ENCODE measurements at places on chromosomes 1 and 21. TPM values are rescaled to one million over a fixed set of nuclear protein-coding genes. Genes with fewer than 3 reads are reported as not detected.

- H3K4me3 ChIP-seq: no peak overlapping the region
- H3K4me1 ChIP-seq: peaks cover 19% of the 10 kb centered on the region
- H3K27me3 ChIP-seq: no peaks in the 10 kb centered on the region
- H3K36me3 ChIP-seq: no peaks in the 10 kb centered on the region
Observed at GRCh38 chr1:16178596-16179497, 23.0 kb upstream of the EPHA2 start.

GRCh38 chr1:17857996-17858395 is 102.9 kb downstream of the ACTL8 start:
- no peak overlapping the region for H3K4me3 ChIP-seq
- DNase-seq: no peak
- H3K27me3 ChIP-seq: peaks cover 55% of the 10 kb centered on the region
- H3K36me3 ChIP-seq: no peaks in the 10 kb centered on the region

DNA sequence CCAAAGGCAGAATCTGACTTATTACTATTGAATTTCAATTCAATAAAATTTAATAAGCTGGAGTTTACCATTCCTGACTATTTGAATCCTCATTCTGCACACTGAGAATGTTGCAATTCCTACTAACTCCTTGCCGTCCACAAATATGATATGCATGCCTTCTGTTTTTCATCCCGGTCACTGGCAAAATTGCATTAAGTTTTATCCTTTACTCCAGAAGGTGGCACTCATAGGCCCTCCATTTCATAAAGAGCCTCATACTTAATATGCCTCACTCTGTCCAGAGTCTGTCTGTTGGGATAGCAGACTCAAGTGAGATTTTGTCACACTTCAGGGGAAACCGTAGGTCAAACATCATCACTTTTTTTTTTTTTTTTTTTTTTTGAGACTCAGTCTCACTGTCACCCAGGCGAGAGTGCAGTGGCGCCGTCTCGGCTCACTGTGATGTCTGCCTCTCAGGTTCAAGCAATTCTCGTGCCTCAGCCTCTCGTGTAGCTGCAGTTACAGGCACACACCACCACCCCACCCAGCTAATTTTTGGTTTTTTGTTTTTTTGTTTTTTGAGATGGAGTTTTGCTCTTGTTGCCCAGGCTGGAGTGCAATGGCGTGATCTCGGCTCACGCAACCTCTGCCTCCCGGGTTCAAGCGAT is 27.3 kb downstream of the F11R start:
- H3K4me1 ChIP-seq: peaks cover 37% of the 10 kb centered on the region
- no peak overlapping the region for H3K27ac ChIP-seq
- H3K4me3 ChIP-seq: no peak overlapping the region
- H3K36me3 ChIP-seq: peaks cover 5% of the 10 kb centered on the region

GRCh38 chr1:41427916-41428737 is 56.4 kb downstream of the EDN2 start:
- no peaks in the 10 kb centered on the region for H3K27me3 ChIP-seq
- no peak overlapping the region for H3K4me3 ChIP-seq
- DNase-seq: no peak
- no peak overlapping the region for H3K27ac ChIP-seq
- H3K4me1 ChIP-seq: peaks cover 64% of the 10 kb centered on the region

GRCh38 chr1:72285074-72285425 is 2.7 kb upstream of the NEGR1 start:
- DNase-seq: no peak
- H3K27ac ChIP-seq: no peak overlapping the region
- H3K4me1 ChIP-seq: peaks cover 40% of the 10 kb centered on the region
- peak overlapping the region; percentile 71 for H3K4me3 ChIP-seq
- no peaks in the 10 kb centered on the region for H3K36me3 ChIP-seq

- H3K4me3 ChIP-seq: no peak overlapping the region
- no peaks in the 10 kb centered on the region for H3K27me3 ChIP-seq
- peaks cover 4% of the 10 kb centered on the region for H3K4me1 ChIP-seq
- no peaks in the 10 kb centered on the region for H3K36me3 ChIP-seq
- no peak for DNase-seq
Observed at GRCh38 chr1:221011145-221011544, 131.9 kb downstream of the HLX start.

DNA sequence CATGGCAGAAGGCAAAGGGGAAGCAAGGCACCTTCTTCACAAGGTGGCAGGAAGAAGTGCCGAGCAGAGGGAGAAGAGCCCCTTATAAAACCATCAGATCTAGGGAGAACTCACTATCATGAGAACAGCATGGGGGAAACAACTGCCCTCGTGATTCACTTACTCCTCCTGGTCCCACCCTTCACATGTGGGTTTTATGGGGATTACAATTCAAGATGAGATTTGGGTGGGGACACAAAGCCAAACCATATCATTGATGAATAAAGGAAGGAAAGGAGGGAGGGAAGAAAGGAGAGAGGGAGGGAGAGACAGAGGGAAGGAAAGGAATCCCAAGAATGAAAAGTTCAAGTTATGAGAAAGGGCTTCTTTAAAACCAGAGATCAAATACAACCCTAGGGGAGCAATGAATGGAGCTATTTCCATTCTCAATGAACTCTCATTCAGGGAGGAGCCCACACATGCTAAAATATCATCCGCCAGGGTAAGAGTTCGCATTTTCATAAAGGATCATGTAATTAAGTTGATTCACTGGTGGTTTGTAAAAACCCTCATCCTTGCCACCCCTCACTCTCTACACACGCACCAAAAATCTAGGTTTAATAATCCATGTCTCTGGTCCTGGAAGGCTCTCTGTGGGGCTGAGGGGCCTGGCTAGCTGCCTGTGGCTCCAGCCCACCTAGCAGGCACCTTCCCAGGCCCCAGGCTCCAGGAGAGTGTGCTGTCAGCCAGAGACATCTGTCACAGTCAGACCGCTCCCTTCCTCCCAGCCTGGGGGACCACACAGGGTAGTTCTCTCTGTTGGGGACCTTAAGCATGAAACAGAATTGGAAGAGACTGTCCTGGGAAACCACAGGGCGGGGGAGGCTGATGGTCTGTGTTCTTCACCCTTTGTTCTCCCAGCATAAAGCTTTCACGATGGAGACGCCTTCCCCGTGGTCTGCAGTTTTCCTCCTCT is 94.0 kb downstream of the CCDC185 start:
- H3K27me3 ChIP-seq: peaks cover 22% of the 10 kb centered on the region
- no peak overlapping the region for H3K4me3 ChIP-seq
- H3K36me3 ChIP-seq: no peaks in the 10 kb centered on the region

MROH9 gene
- not detected for total RNA-seq

DNA sequence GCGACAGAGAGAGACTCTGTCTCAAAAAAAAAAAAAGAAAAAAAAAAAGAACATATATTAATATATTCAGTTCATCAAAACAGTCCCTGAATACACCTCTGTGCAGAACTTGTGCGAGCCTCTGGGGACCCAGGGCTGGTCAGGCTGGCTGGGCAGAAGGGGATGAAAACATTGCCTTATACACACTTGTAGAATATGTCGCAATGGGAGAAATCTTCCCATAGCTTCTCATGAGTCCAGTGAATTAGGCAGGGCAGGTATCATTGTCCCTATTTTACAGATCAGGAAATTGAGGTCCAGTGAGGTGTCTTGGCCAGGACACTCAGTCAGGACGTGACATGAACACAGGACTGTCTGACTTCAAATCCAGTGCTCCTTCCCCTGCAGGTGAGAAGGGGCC is 12.6 kb upstream of the WNT4 start:
- DNase-seq: no peak
- no peak overlapping the region for H3K27ac ChIP-seq
- H3K4me3 ChIP-seq: no peak overlapping the region
- no peaks in the 10 kb centered on the region for H3K4me1 ChIP-seq

All from spleen (tissue), 13 donors.